WTC11 (cell line): ENCODE measurements at places on chromosomes 7 and 10.

DNA sequence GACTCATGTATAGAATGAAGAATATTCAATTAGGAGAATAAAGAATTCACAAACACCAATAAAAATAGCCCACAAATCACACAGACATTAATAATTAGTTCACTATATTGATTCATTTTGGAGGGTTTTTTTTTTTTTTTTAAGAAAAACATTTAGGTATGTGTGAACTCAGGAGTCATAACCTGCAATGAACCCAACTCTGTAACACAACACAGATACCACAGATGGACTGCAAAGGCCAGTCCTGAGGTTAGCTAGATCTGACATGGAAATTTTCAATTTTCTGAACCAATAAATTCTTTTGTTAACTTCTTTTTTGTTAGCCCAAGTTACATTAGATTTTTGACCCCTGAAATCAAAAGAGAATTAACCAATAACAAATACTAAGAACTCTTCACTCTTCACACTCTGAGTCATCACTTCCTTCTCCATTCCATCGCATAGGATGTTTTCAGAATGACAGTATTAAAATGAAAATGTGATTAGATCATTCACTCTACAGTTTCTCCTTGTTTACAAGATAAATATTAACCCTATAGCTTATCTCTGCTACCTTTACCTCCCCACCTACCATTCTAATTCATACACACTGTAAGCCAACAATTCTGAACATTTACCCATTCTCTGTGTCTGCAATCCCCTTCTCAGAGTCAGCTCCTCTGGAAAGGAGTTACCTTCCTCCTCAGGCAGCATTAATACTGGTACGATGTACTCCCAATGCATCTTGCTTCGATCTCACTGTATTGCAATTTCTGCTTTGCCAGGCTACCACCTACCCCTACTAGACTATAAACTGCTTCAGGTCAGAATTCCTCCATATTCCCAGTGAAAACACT lies 141.5 kb downstream of the LRRN3 start:
- DNase-seq, result no peak

DNA sequence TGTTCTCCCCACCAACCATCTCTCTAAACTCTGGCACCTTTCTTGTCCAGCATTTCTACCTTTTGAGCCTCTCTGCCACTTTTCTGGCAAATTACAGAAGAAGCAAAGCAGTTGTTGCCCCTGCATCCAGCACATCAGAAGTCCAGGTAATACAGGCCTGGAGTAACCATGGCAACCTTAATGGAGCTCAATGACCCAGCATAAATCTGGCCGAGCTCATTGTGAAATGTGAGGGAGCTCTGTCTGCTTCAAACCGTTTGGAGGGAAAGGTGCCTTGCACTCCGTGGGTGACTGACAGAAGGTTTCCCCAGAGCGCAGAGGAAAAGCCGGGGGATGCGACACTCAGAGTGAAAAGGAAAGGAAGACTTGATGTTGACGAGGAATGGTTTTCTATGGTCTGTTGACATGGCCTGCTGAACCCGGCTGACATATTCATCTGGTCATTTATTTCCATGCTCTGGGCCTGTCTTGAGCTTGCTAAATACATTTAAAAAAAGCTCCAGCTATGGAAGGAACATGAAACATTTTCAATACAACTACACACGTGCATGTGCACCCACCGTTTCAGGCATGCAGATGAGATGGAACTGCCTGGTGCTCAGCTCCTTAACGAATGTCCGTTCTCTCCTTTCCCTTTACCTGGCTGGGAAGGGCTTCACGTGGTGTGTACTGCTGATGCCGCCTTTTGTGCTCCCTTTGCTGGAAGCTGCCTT lies 74.9 kb downstream of the ADRA2A start:
- DNase-seq, result no peak

DNA sequence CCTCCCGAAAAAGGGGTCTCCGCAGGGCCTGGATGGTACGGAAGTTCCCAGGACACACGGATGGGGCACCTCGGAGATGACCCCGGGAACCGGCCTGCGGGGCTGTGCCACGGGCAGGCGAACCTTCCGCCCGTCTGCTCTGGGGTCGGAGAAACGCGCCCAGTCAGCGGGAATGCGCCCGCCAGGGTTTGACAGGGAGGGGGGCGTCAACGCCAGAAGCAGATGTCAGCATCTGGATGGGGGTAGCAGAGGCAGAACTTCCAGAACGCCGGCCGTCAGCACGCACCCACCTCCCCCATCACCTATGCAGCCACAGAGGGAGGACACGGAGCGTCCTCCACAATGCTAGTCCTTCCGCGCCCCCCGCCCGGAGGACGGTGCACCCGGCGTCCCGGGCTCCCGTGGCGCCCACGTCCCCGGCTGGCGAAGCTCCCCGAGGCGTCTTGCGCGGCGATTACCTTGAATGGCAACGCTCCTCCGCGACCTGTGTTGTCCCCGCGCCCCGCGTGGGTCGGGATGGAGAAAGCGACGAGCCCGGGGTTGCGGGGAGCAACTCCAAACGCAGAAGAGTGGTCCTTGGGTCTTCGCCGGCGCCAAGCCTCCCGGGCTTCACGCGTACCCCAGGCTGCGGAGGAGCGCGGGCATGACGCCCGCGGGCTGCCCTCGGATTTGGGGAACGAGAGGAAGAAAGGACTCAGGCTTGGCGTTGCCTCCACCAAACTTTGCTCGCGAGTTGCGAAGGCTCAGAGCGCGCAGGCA lies 561 bp downstream of the FGFR2 start:
- DNase-seq, result peak; percentile 51

GRCh38 chr10:24462291-24462813 lies 253.4 kb downstream of the KIAA1217 start:
- DNase-seq, result no peak

DNA sequence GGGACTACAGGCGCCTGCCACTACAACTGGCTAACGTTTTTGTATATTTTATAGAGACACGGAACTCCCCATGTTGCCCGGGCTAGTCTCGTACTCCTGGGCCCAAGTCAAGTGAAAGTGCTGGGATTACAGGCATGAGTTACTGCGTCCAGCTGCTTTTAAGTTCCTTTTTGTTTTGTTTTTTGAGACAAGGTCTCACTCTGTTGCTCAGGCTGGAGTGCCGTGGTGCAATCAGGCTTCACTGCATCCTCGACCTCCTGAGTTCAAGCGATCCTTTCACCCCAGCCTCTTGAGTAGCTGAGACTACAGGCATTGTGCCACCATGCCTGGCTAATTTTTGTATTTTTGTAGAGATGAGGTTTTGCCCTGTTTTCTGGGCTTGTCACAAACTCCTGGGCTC lies 155.0 kb downstream of the GALNT17 start:
- no peak for DNase-seq

GRCh38 chr7:44159824-44160630 lies 18.9 kb upstream of the MYL7 start:
- DNase-seq, result no peak
